ENCODE measurements at places on chromosomes 6 and 20.

- no peak for DNase-seq
Observed at GRCh38 chr20:58112017-58112781, 116.3 kb downstream of the ANKRD60 start.

GRCh38 chr6:4186385-4186784 lies 51.0 kb upstream of the ECI2 start:
- DNase-seq = no peak

DNA sequence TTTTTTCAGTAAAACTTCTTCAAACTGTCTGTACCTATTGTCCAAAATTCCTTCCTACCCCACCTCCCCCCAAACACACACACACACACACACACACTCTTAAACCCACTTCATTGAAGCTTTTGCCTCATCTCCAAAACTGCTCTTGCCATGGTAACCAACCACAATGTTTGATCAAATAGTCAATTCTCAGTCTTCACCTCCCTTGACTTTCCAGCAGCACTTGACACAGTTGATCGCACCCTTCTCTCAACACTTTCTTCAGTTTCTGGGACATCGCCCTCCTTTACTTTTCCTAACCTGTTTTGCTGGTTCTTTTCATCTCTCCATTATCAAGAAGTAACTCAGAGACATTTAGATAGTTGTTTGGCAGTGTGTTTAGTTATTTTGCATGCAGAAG lies 71.5 kb upstream of the COL21A1 start:
- no peak for DNase-seq

DNA sequence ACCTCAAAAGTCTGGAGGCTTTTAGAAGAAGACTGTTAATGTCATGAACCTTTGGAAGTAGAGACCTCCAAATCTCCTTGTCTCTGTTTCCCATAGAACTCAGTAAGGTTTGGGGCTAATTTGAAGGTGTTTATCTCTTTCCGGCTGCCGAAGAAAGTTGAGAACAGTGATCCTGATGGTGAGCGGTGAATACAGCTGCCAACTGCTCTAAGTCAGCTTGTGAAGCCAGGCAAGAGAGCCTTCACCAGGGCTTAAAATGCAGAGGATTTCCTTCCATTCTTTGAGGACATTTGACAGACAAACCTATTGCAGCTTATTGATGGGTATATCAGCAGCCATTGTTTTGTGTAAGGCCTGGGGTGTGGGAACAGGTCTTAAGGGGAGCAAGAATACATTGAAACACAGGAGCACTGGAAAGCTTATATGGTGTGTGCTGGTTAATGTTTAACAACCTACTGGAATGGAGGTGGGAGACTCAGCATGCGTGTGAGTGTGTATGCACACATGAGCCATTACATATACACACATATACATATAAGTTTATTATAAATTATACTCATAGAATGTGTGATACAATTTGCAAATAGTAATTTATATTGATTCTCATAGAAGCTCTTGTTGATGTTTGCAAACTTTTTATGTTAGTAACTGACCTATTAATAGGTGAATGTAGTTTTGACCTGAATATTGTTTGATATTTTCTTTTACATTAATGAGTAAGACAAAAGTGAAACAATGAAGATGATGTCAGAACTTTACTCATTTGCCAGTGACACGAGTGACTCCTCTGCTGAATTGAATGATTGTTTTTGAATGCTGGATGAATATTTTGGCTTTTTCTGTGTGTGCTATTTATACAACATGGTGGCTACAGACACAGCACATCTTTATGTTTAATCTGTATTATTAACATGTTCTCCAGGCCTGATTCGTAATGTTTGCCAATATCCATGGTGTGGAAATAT lies 18.1 kb downstream of the PLEKHG1 start:
- no peak for DNase-seq

GRCh38 chr6:11333132-11333849 lies 100.8 kb upstream of the NEDD9 start:
- DNase-seq = no peak

DNA sequence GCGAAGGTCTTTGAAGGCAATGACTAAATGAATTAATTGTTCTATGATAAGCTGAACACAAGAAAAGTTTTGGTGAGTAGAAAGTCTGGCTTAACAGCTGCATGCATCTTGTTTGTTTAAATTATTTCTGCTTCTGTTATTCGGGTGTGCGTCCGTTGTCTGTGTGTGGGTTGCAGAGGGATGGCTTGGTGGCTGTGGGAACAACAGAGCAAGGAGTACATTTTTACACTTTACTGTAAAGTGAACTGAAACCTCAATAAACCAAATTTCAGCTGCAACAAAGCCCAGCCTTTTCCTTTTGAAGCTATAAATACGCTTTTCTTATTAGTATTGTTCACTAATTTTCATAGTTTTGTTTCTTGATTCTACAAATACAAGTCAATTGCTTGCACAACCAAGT lies 3.5 kb upstream of the LAMP5 start:
- no peak for DNase-seq

DNA sequence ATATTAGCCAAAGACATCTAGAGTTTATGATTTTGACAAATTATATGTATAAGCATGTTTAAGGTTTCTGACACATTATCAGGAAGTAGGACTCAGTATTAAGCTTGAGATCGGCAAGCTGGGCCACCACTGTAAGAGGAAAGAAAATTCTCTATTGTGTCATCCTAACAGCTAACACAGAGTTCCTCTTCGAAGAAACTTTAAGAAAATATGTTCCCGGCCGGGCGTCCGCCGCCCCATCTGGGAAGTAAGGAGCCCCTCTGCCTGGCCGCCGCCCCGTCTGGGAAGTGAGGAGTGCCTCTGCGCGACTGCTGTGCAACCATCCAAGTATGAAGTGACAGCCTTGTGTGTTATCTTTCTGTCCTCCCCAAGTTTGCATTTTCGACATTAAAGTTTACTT lies 23.0 kb downstream of the USP49 start:
- DNase-seq = no peak

DNA sequence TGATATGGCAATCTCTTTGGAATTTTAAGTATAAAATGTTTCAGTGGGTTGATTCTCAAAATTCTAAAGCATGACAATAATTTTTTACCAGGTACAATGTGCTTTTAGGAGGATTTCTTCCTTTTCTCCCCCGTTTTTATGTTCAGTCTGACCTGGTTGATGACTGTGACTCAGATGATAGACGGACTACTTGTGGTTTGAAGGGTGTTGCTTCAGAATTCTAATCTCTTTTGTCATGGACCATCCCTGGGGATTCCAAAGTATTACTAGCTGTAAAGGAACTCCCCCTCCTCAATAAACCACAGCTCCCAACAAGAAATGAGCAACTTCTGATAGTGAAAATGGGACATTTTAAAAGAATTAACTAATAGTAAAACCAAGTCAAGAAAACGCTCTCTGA lies 34.9 kb upstream of the TNFAIP3 start:
- DNase-seq = no peak

- no peak for DNase-seq
Observed at GRCh38 chr6:21524201-21524600, 69.3 kb upstream of the SOX4 start.

- no peak for DNase-seq
Observed at GRCh38 chr20:2283706-2284423, 11.9 kb upstream of the TGM3 start.

DNA sequence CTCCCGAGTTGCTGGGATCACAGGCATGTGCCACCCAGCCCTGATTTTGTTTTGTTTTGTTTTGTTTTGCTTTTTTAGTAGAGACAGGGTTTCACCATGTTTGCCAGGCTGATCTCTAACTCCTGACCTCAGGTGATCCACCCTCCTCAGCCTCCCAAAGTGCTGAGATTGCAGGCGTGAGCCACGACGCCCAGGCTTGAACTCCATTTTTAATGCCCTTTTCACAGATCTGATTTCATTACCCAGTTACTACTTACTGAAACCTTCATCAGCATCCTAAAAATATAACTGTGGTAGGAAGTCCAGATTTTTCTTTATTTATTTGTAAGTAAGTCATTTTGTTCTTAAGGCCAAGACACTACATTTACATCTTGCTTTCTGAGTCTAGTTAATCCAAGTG lies 64.0 kb downstream of the HDDC2 start:
- DNase-seq = no peak

- no peak for DNase-seq
Observed at GRCh38 chr20:22974354-22974753, 60.8 kb upstream of the SSTR4 start.

DNA sequence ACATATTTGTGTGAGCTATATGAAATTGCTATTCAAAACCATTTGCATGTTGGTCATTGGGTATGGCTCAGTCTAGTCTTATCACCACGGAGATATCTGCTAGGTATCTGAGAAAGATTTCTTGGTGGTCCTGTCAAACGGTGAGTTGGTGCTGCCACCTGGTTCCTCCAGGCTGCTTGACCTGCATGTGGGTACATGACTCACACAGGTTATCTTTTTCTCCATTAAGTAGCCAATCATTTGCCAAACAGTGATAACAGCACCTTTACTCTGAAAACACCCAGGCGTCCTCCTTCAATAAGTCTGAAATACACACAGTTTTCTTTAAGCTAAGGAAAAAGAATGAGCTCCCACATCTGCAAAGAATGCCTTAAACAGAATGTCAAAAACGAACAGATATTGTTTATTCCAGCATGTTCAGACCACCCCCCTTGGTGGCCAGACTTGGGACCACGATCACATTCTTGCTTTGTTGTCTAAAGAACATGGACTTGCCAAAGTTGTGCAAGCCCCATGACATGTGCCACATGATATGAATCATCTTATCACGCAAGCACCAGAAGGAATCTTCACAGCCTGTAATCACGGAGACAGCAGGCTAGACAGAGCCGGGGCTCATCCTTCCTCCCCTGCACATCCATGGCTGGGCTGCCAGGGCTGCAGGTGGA lies 200.7 kb upstream of the THBS2 start:
- DNase-seq = no peak

GRCh38 chr6:4781967-4782575 lies 5.9 kb downstream of the CDYL start:
- no peak for DNase-seq

GRCh38 chr20:62043131-62043914 lies 22.4 kb downstream of the TAF4 start:
- no peak for DNase-seq

- DNase-seq = no peak
Observed at GRCh38 chr20:13819885-13820645, 35.2 kb downstream of the NDUFAF5 start.

- no peak for DNase-seq
Observed at GRCh38 chr6:35181308-35181932, 32.3 kb upstream of the SCUBE3 start.

- no peak for DNase-seq
Observed at GRCh38 chr6:311679-312220, 19.5 kb downstream of the DUSP22 start.

DNA sequence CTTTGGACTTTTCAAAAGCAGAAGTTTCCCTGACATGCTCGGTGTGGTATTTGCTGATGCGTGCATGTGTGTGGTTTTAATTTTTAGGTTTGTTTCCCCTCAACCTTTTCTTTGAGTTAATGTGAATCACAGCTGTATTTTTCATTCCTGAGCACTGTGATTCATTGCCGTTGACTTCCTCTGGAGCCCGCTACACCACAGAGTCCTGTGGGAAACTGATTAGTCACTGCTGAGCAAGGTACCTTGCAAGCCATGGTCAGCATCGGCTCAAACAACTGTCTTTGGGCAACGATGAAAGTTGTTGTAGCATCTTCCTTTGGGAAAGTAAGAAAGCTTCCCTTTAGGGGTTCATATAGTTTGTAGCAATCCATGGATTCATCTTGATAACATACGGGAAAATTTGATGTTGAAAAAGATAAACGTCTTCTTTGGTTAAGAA lies 57.5 kb downstream of the RIN2 start:
- no peak for DNase-seq
